Activated T-cell treated with anti-CD3 and anti-CD28 coated beads, Interleukin-2, amount 50 U/mL, for 72 hours (primary cell): ENCODE measurements at places on chromosomes 16 and 17.

DNA sequence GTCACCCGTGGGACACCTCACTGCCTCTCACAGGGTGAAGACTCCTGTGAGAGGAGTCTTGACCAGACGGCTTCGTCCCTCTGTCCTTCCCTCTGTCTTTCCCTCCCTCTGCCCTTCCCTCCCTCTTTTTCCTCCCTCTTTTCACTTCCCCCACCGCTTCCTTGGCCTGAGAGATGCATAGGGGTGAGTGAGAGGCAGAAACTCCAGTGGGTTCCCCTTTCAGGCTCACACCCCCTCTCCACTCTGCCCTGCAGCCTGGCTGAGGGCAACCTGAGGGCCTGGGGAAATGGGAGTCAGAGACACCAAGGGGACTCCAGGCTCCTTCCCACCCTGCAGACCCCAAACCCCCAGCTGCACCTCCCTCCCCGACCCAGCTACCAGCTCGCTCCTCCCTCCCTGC lies 14.6 kb upstream of the KRT17 start:
- DNase-seq: no peak

GRCh38 chr16:59042301-59042700 lies 308.2 kb upstream of the GOT2 start:
- no peak for DNase-seq

GRCh38 chr16:63568164-63568563 lies 1531.9 kb upstream of the CDH8 start:
- DNase-seq: no peak

DNA sequence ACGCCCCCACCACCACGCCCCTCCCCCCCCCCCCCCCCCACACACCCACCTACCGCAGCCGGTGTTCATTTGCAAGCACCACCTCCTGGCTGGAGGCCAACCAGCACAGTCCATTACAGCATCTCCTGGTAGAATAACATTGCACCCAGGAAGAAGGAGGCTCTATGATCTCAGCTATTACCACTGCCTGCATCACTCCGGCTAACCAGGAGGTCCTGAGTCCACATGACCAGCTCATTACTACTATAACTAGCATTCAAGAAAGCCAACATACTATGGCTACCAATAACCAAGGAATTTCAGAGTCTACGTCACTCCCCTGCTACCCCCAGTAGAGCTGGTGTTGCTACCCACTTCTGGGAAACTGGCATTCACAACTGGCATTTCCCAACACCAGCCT lies 81.1 kb upstream of the ALOX12 start:
- DNase-seq: peak; percentile 11

DNA sequence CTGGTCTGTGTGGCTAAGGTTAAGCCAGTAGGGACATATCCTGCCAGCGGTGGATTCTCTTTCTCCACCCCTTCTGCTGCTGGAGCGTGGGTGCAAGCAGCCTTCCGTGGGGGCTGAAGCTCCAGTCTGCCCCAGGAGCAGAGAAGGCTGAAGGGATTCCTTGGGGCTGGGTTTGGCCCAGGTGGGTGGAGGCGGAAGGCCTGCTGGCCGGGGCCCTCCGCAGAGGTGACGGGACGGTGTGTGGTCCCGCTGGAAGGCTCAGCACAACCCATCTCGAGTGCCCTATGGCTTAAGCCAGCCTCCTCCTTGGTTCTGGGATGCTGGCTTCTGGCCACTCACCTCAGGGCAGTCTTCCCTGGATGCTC lies 13.1 kb downstream of the TIMM22 start:
- no peak for DNase-seq

- DNase-seq: no peak
Measured at GRCh38 chr17:30389756-30390300, 11.1 kb downstream of the CPD start.

- no peak for DNase-seq
Measured at GRCh38 chr16:89322321-89323119, 105.0 kb downstream of the ZNF778 start.

- DNase-seq: no peak
Measured at GRCh38 chr16:16109453-16110110, 113.7 kb downstream of the ABCC6 start.

DNA sequence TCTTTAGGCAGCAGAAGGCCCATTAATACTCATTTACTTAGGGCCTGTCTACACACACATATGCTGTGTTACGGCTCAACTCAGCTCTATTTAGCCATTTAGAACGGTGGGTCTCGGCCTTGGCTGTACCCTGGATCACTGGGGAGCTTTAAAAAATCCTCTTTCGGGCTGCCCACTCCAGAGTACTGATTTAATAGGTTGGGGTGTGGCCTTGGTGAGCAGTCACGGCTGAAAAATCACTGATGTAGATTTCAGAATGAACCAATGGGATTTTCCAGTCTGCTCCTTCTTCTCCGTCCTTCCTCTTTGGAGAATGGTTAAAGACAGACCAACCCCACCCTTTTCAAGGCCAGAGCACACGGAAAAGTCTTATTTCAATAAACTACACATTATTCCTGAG lies 223.5 kb downstream of the CCDC182 start:
- DNase-seq: no peak

GRCh38 chr17:29802246-29802645 lies 127.8 kb downstream of the SSH2 start:
- no peak for DNase-seq

- DNase-seq: no peak
Measured at GRCh38 chr16:53784291-53784690, 80.3 kb downstream of the FTO start.

GRCh38 chr17:18315562-18315922 lies 449 bp downstream of the SMCR8 start:
- no peak for DNase-seq

GRCh38 chr17:71922439-71922838 lies 198.4 kb upstream of the SOX9 start:
- DNase-seq: peak; percentile 10

GRCh38 chr17:28267720-28268609 lies 51.0 kb upstream of the TMEM97 start:
- no peak for DNase-seq

- DNase-seq: no peak
Measured at GRCh38 chr16:82848013-82848412, 221.2 kb downstream of the CDH13 start.

DNA sequence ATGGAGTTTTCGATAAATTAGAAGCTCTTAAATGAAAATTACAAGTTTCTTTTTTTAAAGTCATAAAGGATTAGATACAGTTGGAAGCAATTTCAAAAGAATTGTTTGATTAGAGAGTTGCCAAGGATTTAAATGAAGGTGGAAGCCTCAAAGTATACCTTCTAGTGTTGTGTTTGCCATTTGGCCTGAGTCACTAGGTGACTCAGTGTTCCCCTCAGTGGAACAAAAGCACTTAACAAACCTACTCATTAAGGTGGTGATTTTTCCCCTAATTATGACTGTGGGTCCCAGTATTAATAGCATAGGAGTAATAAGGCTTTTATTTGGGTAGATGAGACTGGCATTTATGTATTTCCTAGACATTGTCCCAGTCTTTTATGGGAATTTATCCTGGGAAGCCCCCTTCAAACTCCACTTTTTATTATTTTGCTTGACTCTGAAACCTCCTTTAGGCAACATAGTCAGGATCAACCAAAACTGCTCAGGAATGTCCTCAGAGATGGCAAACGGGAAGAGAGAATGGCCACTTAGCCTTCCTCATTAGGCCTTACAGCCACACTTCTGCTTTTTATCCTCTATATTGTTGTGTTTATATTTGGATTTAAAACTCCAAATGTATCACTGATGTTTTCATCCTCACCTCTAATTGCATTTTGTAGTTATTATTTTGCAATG lies 161.0 kb downstream of the FTO start:
- no peak for DNase-seq

GRCh38 chr17:5683241-5683640 lies 98.9 kb upstream of the NLRP1 start:
- DNase-seq: no peak

- peak; percentile 58 for DNase-seq
Measured at GRCh38 chr16:81623365-81624102, 155.6 kb upstream of the PLCG2 start.

- no peak for DNase-seq
Measured at GRCh38 chr17:78716292-78716691, 65.8 kb downstream of the CYTH1 start.

- DNase-seq: no peak
Measured at GRCh38 chr16:761625-762513, 1.3 kb downstream of the MSLN start.

- no peak for DNase-seq
Measured at GRCh38 chr17:35968520-35969054, 12.7 kb downstream of the CCL16 start.

DNA sequence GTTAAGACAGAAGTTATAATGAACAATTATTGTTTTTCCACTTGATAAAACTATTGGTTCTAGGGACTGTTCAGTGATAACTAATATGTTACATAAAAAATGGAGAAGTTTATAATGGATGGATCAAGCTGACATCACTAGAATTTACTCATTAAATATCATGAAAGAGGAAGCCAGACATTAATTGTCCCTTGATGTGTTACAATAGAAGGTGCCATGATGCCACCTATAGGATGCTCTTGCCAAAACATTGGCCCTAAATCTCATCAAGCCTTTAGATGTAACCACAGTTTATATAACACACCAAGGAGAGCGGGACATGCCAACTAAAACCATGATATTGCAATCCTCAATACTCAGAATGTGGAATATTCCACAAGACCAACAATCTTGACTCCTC lies 147.9 kb upstream of the MON1B start:
- DNase-seq: no peak

DNA sequence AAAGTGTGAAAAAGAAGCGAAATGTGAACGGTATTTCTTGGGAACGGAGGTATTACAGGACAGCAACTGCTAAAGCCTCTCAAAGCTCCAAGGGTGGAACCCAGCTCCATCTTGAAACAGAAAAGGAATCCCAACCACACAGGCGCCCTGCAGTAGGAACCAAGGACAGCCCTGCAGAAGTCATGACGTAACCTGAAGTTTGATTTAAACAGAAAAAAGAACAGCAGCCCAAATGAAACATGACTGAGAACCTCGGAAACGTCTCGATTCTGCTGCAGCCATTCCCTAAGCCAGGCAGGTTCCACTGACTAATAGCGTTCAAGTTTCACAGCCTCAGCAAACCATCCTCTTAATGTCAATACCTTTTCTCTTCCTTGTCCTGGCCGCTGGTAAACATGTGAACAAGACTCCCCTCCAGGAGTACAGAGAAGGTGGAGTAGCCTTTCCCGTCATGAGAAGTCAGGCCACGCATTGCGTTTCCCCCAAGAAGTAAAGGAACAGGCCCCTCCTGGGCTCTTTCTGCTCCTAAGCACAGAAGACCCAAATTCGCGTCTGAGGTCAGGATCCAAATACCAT lies 20.1 kb downstream of the SIAH1 start:
- DNase-seq: no peak

GRCh38 chr16:31196324-31197088 lies 6.1 kb downstream of the PYCARD start:
- no peak for DNase-seq

DNA sequence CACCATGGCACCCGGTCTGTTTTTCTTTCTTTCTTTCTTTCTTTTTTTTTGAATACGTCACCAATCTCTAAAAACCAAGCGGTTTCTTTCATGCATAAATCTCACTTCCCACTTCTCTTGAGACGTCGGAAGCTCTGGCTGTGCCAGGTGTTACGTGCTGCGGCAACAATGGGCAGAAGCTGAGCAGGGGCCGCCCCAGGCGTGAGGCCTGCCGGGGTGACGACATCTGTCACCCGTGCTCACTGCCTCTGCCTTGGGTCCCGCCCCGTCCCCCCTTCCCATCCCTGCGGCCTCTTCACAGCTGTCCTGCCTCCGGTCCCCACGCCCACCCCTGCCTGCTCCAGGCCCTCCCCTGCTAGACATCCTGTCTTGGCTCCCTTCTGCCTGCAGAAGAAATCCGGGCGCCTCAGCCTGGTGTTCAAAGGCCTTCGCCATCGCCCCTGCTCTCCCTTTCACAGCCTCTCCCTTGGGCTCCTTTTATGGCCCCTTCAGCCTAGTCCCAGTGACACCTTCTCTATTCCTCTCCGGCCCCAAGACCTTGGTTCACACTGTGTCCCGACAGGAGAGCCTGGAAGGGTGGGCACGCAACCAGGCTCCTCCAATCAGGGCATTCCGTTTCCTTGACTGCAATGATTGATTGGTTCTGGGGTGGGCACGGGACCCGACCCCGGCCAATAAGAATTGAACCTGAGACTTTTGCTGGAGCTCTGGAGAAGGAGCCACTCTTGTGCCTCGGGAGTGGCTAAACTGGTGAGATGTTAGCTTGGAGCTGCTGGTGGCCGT lies 4.8 kb downstream of the P2RX1 start:
- DNase-seq: peak; percentile 77

- DNase-seq: no peak
Measured at GRCh38 chr17:75228305-75228704, 22.8 kb downstream of the NUP85 start.

- no peak for DNase-seq
Measured at GRCh38 chr16:86968866-86969265, 348.3 kb downstream of the C16orf95 start.

DNA sequence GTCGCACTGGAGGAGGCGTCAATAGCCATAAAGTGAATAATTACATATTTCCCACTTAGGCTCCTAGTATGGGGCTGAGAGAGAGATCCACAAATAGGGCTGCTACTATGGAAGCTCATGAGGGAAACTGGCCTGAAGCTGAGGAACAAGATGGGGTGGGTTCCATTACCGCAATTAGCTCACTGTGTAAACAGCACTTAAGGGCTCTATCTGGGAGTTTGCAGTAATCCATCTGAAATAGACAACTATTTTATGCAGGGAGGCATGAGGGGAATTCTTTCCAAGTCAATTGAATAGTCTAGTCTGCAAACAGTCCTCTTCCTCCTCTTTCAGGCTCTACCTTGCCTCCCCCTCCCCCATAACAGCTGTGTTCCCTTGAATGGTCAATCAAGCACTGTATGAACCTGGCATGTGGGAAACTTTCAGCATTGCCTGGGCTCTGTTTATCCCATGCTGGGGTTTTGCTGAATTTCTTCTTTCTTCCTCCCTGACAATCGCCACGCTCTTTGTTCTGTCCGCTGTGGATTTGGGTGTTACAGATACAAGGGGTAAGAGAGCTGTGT lies 56.1 kb upstream of the MAF start:
- no peak for DNase-seq

GRCh38 chr16:55478827-55479429 lies at the start of gene MMP2:
TSS of gene MMP2 (plus strand) at chr16:55479198. CDS start at chr16:55479480, 282 bp downstream.
- DNase-seq: no peak

DNA sequence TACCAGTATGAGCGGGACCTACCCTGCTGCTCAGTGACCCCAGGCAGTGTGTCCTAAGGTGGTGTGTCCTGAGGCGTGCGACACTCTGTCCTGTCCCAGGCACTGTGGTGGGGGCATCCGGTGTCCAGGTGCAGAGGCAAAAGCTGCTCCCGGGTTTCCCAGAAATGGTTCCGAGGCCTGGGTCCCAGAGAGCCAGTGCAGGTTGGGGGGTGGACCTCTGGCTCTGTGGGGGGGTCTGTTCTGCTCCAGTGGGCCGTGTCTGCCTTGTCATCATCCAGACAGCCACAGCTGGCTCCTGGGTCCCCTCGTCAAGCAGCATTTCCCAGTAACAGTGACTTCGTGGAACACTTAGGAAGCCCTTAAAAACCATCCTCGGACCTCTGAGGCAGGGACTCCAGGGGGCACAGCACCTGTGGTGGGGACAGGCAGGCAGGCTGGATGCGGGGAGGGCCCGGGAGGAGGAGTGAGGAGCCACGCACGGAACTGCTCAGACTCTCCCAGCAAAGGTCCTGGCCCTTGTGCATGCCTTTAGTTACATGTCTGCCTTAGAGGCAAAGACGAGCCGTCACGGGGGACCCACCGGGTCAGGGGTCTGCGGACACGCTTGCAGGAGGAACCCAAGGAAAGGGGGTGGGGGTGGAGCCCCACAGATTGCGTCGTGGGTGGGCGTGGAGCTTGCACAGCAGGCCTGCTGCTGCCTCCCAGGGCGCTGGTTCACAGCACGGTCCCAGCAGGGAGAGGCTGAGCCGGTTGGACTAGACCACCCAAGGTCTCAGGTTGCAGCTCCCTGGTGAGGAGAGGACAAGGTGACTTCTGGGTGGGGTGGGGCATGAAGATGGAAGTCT lies 5.6 kb downstream of the SLC16A3 start:
- DNase-seq: no peak
